Naive thymus-derived CD8-positive, alpha-beta T cell (primary cell): ENCODE measurements at places on chromosomes 1 and 21. TPM values are rescaled to one million over a fixed set of nuclear protein-coding genes. Genes with fewer than 3 reads are reported as not detected.

The LRRC71 gene
- not detected for total RNA-seq

The PADI1 gene
- total RNA-seq: not detected

The SLC30A1 gene
- 9.7 TPM for total RNA-seq

The KCNK2 gene
- not detected for total RNA-seq

The TEX38 gene
- not detected for total RNA-seq

GRCh38 chr1:10924030-10924429 is 88.4 kb upstream of the TARDBP start:
- no peak for DNase-seq

- no peak for DNase-seq
Measured at GRCh38 chr1:233112186-233113008, 162.0 kb downstream of the NTPCR start.

- DNase-seq: no peak
Measured at GRCh38 chr1:162060314-162060713, 9.2 kb upstream of the NOS1AP start.

DNA sequence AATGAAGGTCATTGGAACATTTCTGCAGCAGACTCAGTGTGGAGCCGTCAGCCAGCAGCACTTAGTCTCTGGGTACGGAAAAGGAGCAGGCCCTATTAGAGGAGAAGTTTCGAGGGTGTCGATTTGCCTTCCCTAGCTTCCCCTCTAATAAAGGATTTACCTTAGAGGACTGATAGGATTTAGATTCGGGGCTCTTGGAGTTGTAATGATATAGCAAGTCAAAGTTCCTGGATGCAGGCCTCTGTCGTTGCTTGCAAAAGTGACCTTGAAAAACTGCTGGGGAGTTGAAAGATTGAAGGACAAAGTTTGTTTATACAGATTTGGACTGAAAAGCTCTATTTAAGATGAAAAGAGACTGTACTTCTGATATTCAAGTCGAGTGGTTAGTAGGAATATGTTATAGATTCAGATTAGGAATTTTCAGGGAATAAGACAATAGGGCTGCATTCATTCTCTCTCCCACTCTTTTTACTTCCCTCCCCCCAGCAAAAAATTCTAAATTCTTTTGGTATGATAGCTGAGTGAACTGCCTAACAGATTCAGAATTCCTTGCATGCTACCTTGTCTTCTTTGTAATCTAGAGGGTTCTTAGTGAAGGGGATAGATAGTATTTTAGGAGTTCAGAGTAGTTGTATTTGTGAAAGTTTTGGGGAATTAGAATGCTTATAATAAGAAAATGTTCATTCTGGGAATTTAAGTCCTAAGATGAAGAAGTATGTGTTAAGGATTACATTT is 19.2 kb downstream of the NFYC start:
- no peak for DNase-seq

DNA sequence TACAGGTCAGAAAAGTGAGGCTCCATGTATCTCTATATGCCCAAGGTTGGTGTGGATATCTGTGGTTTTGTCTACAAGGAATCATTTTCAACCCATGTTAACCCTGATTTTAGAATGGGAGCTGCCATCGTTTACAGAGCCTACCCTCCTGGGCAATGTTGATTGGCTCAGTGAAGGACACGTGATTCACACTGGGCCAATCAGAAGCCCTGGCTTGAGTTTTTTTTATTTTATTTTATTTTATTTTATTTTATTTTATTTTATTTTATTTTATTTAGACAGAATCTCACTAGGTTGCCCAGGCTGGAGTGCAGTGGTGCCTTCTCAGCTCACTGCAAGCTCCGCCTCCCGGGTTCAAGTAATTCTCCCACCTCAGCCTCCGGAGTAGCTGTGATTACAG is 35.8 kb downstream of the FOXO6 start:
- no peak for DNase-seq

- no peak for DNase-seq
Measured at GRCh38 chr1:184456189-184456588, 69.4 kb downstream of the C1orf21 start.

- DNase-seq: no peak
Measured at GRCh38 chr1:20636785-20637347, 3.6 kb downstream of the PINK1 start.

DNA sequence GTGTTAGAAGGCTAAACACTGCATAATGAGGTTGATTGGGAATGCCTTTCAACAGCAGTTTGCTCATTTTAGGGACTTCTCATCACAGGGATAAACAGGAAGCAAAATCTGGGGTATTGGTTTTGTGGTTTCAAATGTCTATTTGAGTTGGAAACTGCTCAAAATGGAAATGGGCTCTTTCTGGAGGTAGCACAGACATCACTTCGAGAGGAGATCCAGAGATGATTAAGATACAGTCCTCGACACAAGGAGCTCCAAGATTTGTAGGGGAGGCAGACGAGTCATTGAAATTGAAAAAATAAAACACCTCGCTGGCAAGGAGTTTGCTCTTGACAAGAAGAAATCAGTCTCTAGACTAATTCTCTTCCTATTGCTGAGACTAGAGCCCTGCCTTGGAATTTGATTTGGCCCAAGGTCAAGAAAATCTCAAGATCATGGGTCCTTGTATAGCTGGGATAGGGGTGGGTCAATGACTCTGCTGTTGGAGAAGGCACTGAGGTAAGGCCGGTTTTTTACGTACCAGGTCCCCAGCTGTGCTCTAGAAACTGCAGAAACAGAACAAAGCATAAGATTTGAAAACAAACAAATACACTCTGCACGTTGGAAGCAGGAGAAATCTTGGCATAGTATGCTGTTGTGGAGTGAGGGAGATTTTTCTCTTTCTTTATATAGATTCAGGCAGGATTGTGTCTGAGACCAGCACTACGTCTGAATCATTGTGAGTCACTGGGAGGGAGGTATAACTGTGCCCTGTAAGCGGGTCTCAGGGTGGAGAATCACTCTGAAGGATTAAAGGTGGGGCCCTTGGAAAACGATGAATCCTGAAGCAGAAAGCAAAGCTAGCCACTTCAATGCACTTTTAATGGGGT is 17.7 kb upstream of the KLHDC8A start:
- no peak for DNase-seq

DNA sequence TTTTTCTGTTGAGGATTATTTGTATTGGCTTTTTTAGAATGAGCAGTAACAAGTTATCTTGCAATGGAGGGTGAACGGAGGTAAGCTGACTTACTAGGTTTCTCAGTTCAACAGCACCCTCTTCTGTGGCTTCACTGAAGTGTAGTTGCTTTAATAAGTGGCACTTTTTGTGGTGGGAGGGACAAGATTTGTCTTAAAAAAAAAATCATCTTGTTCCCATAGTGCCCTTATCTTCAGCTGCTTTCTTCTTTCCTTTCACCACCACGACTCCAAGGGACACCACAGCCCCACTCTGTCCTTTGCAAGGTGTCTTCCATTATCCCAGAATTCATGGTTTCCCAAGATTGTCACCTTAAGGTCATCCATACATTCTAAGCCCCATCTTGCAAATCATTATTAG is 92.9 kb downstream of the PIGK start:
- peak; percentile 29 for DNase-seq

DNA sequence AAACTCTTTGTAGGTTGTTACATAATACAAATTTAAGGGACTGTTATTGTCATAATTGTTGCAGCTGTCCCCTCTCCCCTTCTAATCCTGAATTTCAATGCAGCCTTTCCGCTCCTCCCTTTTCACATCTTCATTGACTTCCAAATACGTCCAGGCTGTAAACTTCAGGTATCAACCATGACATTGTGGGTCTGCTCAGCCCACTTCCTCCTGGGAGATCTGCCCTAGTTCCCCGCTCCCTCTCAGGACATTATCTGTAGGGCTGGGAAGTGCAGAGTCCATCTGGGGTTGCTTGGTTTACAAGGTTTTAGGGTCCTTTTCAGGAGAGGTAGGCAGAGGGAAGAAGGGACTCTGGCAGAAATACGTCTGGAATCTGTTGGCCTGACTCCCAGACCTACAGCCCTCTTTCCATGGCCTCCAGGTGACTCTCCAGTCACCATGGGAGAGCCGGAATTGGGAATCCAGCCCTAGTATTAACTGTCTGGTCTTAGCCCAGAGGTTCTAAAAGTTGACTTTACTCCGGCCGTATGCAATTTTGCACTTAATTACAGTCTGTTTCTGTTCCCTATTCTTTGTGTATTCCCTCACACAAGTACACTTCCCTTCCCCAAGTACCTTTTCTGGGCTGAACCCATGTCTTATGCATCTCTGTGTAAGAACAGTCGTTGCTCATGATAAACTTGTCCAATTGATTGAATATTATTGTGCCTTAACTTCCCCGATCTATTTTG is 4.7 kb upstream of the DENND2D start:
- no peak for DNase-seq

GRCh38 chr1:108815566-108815965 is 41.3 kb downstream of the AKNAD1 start:
- DNase-seq: no peak

DNA sequence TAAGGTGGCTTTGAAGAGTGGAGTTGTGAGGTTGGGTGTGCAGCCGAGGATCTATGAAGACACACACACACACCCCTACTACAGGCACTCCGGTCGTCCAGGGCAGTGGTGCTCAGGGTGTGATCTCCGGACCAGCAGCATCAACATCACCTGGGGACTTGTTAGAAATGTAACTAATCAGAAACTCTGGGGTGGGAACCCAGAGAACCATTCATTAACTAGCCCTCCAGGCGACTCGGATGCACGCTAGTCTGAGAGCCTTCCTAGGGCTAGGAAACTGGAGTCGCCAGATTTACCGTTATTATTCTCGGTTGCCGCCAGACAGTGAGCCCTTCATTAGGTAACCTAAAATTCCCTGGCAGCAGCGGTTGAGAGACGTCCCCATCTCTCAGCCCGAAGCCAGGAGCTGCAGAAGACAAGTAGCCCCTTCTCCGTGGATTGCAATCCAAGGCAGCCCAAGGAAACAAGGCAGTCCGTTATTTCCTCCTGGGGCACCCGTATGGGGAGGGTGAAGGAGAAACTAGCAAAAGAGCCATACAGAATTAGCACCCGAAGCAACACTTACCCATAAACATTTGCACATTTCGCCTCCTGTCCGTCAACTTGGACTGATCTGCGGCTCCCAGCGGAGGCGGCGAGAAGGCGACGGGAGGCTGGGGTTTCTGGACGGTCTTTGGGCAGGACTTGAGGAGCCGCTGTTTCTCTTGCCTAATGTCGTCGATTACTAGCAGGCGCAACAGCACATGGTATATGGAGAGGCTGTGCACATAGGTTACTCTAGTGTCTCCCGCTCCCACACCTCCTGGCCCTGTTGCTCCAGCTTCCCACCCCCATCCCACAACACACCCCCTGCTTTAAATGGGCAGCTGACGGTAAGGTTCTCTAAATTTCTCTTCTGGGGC is 2.9 kb upstream of the CCN1 start:
- DNase-seq: no peak

- DNase-seq: no peak
Measured at GRCh38 chr21:39188521-39189139, 5.4 kb upstream of the PSMG1 start.

- no peak for DNase-seq
Measured at GRCh38 chr1:203663294-203663693, 36.7 kb downstream of the ATP2B4 start.

DNA sequence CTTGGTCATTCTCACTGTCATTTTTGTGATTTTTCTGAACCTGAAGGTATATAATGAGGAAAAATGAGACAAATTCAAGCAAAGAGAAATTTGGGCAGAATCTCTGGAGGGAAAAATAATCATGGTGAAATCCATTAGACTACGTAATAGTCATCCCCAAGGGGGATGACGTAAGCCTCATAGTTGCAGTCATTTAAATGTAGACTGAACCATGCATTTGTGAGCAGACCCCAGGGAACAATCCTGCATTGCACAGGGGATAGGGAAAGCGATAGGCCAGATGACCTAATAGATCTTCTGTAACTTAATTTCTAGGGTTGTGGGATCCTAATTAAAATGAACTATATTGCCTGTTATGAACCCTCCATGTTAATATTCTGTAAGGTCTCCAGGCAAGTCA is 167.4 kb upstream of the C1orf21 start:
- DNase-seq: no peak

GRCh38 chr1:155016231-155016831 is 13.7 kb downstream of the ZBTB7B start:
- no peak for DNase-seq

DNA sequence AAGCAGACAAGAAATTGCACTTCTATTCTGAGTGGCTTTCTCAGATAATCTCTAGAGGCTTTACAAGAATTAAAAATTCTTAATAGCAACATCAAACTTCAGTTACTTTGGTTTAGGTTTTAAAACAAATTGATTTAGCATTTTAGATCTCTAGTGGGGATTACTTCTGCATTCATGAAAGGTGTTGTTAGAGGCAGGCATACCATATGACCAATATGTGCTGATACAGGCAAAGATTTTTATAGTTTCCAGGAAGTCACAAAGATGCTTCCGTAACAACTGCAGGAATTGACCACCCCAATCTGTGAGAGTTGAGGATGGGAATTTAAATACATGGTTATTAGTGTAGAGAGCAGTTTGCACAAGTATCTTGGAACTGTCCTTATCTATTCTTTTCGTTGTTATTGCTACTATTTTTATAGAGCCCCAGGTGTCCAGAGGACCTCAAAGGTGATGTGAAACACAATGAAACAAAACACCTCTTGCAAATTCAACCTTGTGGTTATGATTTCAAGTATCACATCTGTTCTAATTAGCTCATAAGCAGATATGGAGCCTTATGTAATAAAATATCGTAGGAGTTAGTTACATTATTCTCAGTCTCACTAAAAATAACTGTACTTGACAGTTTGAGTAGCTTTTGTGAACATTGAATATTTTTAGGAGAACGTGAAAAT is 512.7 kb upstream of the ADGRL4 start:
- no peak for DNase-seq

DNA sequence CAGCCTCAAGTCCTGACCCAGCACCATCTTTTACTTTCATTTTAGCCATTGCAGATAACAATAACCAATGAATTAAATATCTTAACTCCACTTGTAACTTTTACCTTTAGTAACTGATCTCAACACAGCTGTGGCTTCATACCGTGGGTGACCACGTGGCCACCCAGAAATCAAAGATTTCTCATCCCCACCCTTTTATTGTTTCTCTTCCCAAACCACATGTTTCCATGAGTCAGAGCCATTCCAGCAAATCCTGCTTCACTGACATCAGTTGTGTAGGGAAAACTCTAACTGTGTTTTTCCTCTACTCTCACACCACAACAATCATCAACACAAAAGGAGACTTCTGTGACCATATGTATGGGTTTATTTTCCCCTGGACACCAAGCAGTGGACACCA is 25.1 kb upstream of the BRDT start:
- no peak for DNase-seq

DNA sequence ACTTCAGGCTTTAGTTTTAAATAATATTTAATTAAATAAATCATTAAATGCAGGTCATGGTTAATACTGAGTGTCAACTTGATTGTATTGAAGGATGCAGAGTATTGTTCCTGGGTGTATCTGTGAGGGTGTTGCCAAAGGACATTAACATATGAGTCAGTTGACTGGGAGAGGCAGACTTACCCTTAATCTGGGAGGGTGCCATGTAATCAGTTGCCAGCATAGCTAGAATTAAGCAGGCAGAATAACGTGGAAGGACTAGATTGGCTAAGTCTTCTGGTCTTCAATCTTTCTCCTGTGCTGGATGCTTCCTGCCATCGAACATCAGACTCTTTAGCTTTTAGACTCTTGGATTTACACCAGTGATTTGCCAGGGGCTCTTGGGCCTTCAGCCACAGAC is 85.3 kb downstream of the MAP3K21 start:
- DNase-seq: no peak
